ENCODE measurements at places on chromosomes 3 and 15. TPM values are rescaled to one million over a fixed set of nuclear protein-coding genes. Genes with fewer than 3 reads are reported as not detected.

CCDC54 gene
- total RNA-seq = not detected

GABRB3 gene
- total RNA-seq = not detected

GHSR gene
- total RNA-seq = not detected

RTP3 gene
- total RNA-seq = not detected

MYRIP gene
- total RNA-seq = 0.59 TPM

PLXND1 gene
- total RNA-seq = 26.3 TPM

BNC1 gene
- not detected for total RNA-seq

KPNA4 gene
- 60.5 TPM for total RNA-seq

IQCF5 gene
- not detected for total RNA-seq

DNA sequence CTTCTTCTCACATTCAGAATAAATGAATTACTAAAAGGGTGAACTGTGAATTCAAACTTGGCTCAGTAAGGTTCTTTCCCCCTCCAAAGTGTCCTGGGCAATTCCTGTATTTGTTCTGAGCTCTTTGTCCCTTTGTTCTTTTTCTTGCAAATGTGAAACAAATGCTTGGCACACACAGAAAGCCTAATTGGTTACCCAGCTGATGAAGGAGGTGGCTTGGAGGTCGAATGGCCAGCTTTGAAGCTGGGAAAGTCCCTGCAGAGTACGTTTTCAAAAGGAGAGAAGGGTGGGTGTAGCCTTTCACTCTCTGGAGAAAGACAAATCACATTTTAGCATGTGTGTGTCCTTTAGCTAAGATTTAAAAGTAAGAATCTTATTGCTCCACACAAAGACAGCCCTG lies 154.4 kb downstream of the PEX5L start:
- no peaks in the 10 kb centered on the region for H3K27me3 ChIP-seq
- H3K36me3 ChIP-seq = no peaks in the 10 kb centered on the region
- no peak for DNase-seq
- no peaks in the 10 kb centered on the region for H3K4me1 ChIP-seq

DNA sequence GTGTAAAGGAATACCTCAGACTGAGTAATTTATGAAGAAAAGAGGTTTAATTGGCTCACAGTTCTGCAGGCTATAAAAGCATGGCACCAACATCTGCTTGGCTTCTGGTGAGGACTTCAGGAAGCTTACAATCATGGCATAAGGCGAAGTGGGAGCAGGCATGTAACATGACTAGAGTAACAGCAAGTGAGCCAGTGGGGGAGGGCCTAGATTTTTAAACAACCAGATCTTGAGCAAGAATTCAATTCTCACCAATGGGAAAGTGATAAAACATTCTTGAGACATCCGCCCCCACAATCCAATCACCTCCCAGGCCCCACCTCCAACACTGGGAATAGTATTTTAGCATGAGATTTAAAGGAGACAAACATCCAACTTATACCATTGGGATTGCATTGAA lies 44.2 kb upstream of the BCL2A1 start:
- DNase-seq = no peak
- no peak overlapping the region for H3K4me3 ChIP-seq
- H3K27me3 ChIP-seq = no peaks in the 10 kb centered on the region
- no peaks in the 10 kb centered on the region for H3K36me3 ChIP-seq
- no peak overlapping the region for H3K27ac ChIP-seq
- no peaks in the 10 kb centered on the region for H3K4me1 ChIP-seq

DNA sequence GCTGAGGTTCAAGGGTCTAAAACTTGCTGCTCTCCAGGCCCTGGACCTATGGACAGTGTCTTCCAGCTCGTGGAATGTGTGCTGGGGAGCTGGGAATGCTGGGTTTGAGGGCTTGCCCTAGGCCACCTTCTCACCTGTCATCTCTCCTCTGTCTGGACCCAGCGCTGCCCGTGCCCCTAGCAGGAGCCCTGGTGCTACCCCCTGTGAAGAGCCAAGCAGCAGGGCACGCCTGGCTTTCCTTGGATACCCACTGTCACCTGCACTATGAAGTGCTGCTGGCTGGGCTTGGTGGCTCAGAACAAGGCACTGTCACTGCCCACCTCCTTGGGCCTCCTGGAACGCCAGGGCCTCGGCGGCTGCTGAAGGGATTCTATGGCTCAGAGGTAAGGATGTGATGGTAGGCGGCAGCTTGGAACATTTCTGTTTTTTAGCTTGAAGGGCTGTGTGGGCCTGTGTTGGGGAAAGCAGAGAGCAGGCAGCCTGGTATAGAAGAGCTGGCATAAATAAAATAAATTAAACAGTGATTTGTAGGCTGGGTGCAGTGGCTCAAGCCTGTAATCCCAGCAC lies 5.1 kb downstream of the CHRD start:
- H3K36me3 ChIP-seq = peaks cover 1% of the 10 kb centered on the region
- H3K27ac ChIP-seq = no peak overlapping the region
- H3K4me3 ChIP-seq = no peak overlapping the region

GRCh38 chr3:9026320-9027045 lies 63.2 kb upstream of the RAD18 start:
- DNase-seq = no peak
- H3K36me3 ChIP-seq = no peaks in the 10 kb centered on the region
- no peak overlapping the region for H3K4me3 ChIP-seq
- no peak overlapping the region for H3K27ac ChIP-seq
- no peaks in the 10 kb centered on the region for H3K4me1 ChIP-seq
- no peaks in the 10 kb centered on the region for H3K27me3 ChIP-seq

DNA sequence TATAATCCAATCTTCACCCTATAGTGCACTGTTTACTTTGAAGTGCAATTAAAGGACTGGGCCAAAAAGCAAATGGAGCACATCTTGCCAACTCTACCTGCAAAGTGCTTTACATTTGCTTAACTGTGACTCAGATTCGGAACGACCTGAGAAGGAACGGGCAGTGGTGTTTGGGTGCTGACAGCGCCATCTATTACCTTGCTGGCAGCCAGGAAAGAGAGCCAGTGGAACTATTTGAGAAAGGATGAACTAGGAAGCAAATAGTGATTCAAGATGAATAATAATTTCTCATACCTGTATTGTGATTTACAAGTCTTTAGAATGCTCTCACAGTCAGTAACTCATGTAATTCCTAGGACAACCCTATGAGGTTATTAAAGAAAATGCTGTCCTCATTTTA lies 312.9 kb downstream of the PDCD6IP start:
- H3K27me3 ChIP-seq = no peaks in the 10 kb centered on the region
- no peak for DNase-seq
- H3K4me3 ChIP-seq = no peak overlapping the region
- H3K36me3 ChIP-seq = no peaks in the 10 kb centered on the region

- no peak overlapping the region for H3K27ac ChIP-seq
- H3K27me3 ChIP-seq = no peaks in the 10 kb centered on the region
- DNase-seq = no peak
Observed at GRCh38 chr3:11407644-11408043, 135.4 kb downstream of the ATG7 start.

DNA sequence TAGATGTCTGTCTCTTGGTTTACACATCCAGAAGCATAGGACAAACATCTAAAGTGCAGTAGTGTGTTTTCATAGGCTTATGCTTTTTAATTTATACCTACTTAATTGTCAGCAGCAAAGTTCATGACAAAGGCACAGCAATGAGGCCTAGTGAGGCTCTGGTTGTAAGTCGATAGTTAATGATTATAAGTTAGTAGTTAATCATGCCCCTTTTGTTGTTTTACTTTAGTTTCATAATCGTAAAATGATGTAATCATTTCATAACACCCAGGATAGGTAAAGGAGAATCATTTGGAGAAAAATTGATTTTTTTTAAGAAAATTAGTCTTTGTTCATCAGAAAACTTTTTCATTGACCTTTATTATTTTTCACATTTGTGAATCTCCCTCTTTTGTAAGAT lies 351.9 kb downstream of the LSAMP start:
- no peak overlapping the region for H3K4me3 ChIP-seq
- H3K36me3 ChIP-seq = no peaks in the 10 kb centered on the region
- no peaks in the 10 kb centered on the region for H3K4me1 ChIP-seq
- no peak for DNase-seq

DNA sequence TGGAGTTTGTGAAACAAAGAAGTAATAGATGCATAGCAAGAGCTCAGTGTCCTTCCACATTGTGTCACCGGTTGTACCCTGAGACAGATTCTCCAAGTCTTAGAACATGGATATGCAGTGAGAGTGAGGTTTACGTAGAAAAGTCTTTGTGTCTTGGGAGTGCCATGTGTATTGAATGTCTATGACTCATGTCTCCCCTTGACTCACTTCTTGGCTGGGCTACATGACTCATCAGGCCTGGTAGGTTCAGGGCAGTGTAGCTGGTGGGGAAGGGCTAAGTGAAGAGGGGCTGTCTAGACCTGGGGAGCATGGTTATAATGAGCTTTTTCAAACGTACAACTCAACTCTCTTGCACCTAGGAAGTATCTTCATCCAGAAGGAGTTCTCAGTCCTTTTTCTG lies 167.4 kb downstream of the GAP43 start:
- no peak overlapping the region for H3K27ac ChIP-seq
- H3K4me3 ChIP-seq = no peak overlapping the region
- no peaks in the 10 kb centered on the region for H3K27me3 ChIP-seq
- peaks cover 5% of the 10 kb centered on the region for H3K4me1 ChIP-seq
- H3K36me3 ChIP-seq = no peaks in the 10 kb centered on the region

DNA sequence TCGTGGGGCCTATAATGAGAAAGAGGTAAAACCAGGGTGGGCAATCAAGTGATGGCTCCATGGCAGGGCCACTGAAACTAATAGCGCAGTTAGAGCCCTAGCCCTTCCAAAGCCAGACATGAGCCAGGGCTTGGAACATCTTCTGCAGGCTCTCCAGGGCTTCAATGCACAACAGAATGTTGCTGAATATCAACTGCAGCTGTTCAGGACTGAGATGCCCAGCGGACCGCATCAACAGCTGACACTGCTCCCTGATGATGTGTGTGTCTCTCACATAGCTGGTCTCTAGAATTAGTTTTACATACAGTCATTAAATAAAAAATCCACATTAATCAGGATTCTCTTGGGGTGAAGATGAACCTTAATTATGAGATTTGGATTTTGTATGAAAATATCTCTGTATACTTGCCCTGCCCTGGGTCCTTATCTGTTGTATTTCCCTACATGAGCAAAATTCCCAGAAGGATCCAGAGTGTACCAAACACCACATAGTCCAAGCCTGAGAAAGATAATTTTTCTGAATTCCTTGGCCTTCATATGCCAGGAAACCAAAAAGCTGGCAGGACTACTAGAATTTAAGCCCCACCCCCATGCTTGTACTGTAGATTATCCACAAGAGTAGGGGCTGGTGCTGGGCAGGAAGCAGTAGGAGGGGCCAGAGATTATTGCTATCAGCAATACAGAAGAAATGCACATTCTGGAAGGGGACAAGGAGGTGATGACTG lies 7.7 kb upstream of the GOLGB1 start:
- H3K4me1 ChIP-seq = no peaks in the 10 kb centered on the region
- H3K27me3 ChIP-seq = no peaks in the 10 kb centered on the region
- no peak overlapping the region for H3K27ac ChIP-seq
- no peaks in the 10 kb centered on the region for H3K36me3 ChIP-seq

DNA sequence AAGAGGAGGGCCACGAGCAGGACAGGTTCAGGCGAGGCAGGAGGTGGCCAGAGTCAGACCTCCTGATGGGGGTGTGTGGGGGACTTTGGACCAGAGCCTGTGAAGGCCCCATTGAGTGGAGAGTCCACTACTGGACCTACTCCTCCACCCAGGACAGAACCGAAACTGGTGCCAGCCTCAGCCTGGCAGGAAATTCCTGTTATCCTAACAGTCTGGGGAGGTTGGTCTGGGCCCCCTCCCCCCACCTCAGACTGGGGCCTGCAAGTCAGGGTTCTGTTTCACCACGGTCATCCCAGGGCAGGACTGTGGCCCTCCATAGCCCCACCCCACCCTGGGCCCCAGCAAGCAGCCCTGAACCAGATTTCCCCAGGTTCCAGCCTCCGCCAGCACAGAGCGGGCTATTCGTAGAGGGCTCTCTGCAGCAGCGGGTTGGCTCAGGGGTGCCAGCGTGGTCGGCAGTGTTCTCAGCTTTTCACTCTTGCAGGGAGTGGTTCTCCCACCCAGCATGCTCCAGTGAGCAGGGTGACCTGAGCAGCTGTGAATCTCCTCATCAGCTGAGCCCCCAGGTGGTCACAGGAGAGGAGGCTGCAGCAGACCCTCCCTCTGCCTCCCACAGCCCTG lies 217.3 kb downstream of the TBC1D2B start:
- H3K4me1 ChIP-seq = no peaks in the 10 kb centered on the region
- no peak overlapping the region for H3K4me3 ChIP-seq
- no peaks in the 10 kb centered on the region for H3K36me3 ChIP-seq
- no peak overlapping the region for H3K27ac ChIP-seq
- H3K27me3 ChIP-seq = no peaks in the 10 kb centered on the region

DNA sequence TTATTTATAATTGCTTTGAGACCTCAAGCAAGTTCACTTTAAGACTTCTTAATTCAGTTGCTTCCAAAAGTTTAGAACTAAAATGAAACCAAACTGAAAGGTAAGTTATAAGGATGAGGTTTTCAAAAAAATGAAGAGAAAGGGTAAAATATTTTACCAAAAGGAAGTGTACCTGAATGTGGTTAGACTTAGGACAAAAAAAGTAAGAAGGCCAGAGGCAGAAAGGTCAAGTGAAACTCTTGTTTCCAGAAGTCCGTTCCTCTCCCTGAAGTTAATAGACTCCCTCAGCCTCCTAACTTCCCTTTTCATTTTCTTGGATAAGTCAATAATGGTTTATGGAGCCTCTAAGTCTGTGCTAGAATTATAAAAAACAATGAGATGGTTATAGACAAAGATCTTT lies 16.6 kb downstream of the BTLA start:
- no peak for DNase-seq
- H3K27ac ChIP-seq = no peak overlapping the region
- H3K4me1 ChIP-seq = no peaks in the 10 kb centered on the region
- no peak overlapping the region for H3K4me3 ChIP-seq

Measured in Caco-2 (cell line).